Activated CD8-positive, alpha-beta T cell treated with anti-CD3 and anti-CD28 coated beads for 36 hours (primary cell): ENCODE measurements at places on chromosomes 4 and X.

DNA sequence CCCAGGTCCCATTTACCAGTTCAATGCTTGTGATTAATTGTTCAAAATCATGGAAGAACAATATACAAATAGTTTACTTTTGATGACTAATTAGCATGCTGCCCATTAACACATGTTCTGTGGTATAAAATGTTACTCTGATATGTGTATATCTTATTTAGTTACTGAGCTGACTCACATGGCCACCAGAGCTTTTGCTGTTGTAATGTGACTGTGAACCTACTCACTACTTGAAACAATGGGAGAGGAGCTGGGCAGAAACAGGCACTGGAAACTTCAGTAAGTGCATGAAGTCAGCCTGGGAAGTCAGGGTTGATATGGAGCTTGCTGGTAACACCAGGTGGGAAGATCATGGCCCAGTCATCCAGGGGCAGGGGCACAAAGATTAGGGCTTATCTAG, 72.7 kb upstream of the MAD2L1 start:
- no peak for DNase-seq

- DNase-seq = no peak
Observed at GRCh38 chr4:157048248-157048647, 27.7 kb upstream of the GLRB start.

DNA sequence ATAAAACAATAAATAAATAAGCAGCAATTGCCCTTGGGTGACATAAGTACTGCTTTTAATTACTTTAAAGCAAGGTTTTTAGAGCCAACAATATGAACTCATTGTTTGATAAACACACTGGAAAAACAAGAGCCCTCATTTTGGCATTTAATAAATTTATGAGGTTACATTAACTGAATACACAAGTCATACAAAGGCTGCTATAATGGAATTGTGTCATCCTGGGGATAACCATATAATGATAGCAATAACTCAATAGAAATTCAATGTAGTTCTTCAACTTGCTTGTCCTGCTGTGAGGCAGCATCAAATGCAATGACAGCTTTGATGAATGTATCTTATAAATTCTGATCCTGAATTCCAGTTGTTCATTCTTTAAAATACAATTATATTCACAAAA, 1512.5 kb downstream of the STIM2 start:
- no peak for DNase-seq

GRCh38 chr4:80521438-80521837, 185.9 kb downstream of the CFAP299 start:
- DNase-seq = no peak

- DNase-seq = no peak
Observed at GRCh38 chr4:6217716-6218381, 17.5 kb upstream of the JAKMIP1 start.

DNA sequence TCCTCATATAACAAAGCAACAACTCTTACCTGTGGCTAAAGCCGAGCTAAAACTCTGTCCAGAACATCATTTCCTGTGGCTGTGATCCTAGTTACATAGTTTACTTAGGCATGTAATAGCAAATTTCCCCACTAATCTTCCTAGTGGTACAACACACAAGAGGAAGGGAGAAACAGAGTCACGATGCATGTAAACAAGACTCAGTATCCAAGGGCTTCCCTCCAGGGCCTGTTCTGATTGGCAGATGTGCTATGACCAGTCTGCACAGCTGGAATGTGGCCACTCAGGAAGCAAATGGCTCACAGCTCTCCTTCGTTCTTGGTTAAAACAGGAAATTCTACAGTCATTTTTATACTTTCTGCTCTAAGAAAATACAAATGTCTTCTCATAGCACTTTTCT, 49.2 kb upstream of the PRSS48 start:
- no peak for DNase-seq

DNA sequence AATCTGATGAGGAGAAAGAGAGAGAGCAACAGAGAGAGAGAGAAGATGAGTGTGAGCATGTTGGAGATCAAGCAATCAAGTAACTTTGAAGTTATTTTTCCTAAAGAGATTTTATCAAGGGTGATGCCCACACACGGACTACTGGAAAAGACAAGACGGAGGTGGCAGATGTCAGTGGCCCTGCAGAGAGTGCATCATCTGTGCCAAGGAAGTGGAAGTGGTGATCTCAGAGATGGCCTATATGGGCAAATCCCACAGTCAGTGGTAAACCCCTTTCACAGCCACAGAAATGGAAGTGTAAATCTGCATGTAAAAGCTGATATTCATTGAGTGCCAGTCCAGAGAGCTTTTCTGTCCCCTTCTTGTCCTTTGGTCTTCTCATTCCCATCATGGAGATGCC, 577.2 kb upstream of the AADAT start:
- no peak for DNase-seq

DNA sequence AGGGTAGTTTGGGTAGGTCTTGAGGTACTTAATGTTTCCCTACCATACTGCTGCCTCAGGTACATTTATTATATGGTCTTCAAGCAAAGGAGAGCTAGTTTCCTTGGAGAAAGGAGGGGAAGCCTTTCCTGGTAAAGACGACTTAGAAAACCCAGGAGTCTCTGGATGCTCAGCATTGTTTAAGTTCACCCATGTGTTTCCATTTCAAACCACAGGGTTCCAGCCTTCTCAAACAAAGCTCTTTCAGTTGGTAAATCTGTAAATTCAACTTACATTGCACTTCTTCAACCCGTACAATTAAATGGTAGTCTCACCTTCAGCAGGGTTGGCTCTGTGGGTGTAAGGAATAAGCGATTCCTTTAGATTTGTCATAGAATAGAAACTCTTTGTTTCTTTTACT, 111.9 kb upstream of the UNC5C start:
- no peak for DNase-seq

- DNase-seq = no peak
Observed at GRCh38 chrX:74340051-74340450, 36.1 kb downstream of the ZCCHC13 start.

DNA sequence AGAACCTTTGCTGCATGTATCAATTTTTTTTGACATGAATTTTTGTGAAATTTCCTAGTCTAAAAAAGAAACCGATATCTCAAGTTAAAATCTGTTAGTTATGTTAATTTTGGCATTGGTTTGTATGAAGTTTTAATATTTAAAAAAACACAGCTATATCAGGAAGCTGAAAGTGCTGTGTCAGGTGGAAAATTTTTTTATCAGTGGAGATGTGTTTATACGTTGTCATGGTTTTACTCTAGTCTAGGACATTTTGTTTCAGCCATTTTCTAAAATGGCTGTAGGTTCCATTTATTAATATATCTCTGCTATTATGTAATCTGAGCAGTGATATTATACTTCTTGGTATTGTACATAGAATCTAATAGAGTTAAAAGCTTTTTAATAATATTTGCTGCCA, 34.2 kb downstream of the OCRL start:
- DNase-seq = no peak

GRCh38 chr4:86286726-86287125, 73.1 kb downstream of the MAPK10 start:
- DNase-seq = no peak

DNA sequence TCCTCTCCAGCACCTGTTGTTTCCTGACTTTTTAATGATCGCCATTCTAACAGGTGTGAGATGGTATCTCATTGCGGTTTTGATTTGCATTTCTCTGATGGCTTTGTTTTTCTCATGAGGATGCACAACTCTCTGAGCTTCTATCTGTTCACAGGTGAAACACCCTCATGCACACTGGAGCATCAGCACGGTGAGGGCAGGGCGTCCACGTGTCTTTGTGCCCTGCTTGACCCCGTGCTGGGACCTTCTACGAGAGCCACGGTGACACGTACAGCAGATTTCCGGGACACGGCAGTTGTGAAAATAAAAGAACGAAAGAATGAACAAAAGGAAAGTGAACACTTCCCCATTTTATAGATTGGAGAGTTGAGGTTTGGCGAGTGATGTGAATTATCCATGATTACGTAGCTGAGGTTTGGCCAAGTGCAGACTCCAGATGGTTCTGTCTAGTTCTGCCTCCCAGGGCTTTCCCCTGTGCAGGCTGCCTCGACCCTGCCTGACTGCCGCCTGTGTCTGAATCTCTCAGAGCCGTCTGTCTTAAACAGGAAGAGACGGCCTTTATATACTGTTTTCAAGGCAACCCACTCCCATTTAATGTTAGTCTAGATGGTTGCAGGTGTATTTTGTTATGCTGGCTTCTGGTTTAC, 67.8 kb upstream of the SORBS2 start:
- DNase-seq = no peak

GRCh38 chr4:113882668-113883067, 96.8 kb downstream of the ARSJ start:
- DNase-seq = no peak

GRCh38 chr4:88014386-88014905, 7.0 kb downstream of the PKD2 start:
- no peak for DNase-seq

- DNase-seq = no peak
Observed at GRCh38 chr4:171521726-171522125, 291.5 kb upstream of the GALNTL6 start.

GRCh38 chr4:57037982-57038604, 59.4 kb downstream of the POLR2B start:
- peak; percentile 49 for DNase-seq

- no peak for DNase-seq
Observed at GRCh38 chr4:22094217-22094616, 145.6 kb upstream of the KCNIP4 start.

DNA sequence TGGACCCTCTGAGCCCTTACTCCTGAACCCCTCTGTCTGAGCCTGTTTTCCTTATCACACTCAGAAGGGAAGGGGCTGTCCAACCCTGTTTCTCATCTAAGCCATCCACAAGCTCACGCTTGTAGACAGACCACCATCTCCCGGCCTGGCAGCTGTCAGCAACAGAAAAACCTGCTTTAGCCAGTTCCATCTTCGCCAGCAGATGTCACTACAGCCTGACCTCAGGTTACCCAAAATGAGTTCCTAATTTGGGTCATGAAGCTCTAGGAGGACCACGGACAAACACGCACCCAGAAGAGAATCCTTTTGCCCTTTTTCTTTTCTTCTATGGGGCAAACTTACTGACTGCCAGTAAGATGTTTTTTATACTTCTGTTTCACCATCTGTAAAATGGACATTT, 445.4 kb downstream of the BCOR start:
- peak; percentile 47 for DNase-seq

DNA sequence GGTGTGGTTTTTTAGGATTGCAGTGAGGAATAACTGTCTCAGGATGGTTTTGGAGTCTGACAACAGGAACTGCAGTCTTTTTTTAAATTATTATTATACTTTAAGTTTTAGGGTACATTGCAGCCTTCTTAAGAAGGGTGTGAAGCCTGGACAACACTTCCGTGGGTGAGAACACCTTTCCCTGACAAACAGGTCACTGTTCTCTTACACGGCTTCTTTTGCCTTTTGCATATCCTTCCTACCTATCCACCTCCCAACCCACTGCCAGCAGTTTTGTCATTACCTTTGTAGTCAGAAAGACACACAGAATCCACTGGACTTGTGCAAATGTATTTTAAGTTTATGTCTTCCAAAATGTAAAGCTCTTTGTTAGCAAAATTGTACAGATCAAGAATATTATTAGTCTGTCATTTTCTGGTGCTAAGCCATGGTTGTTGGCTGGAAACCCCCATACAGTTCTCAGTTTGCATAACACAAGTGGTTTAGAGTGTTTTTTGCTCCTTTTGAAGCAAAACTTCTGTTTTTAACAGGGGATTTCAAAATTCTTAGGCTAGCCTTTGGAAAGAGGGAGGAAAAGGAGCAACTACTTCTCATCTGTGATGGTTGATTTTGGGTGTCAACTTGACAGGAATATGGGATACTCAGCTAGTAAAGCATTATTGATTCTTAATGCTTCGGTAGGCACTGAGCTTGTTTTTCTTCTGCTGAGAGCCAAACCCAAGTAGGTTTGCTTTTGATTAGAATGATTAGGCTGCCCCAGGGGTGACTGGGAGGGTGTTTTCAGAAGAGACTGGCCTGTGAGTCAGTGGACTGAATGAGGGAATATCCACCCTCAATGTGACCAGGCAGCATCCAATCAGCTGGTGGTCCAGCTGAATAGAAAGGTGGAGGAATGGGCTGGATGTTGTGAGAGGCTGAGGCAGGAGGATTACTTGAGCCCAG, 29.4 kb upstream of the KLHL2 start:
- DNase-seq = no peak

- DNase-seq = no peak
Observed at GRCh38 chrX:125895518-125895917, 270.6 kb downstream of the DCAF12L2 start.

DNA sequence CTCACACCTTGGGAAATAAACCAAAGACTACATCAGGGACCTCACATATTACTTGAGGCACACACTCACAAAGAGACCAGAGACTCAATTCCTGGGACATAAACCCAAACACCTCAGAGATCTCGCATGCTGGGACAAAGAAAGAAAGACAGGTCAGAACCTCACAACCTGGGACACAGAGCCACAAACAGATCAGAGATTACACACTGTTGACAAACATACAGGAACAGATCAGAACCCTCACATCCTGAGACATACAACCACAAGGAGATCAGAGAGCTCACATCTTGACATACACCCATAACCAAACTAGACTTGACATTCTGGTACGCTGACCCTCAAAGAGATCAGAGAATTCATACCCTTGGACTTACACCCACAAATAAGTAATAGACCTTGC, 17.3 kb downstream of the SUV39H1 start:
- DNase-seq = no peak

DNA sequence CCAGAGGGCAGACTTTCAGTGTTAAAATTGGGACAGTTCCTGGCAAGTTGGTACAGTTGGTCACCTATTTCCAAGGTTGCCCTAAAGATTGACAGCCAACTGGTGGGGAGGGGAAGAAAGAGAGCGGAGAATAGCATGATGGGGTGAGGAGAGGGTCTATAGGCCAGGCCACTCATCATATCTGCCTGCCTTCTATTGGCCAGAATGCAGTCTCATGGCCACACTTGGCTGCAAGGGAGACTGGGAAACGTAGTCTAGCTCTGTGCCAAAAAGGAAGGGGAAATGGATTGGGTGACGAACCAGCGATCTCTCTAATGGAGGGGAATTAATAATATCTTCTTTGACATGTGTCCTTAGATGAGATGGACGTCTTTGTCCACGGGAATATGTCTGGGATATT, 197.4 kb upstream of the ATP6AP2 start:
- no peak for DNase-seq

DNA sequence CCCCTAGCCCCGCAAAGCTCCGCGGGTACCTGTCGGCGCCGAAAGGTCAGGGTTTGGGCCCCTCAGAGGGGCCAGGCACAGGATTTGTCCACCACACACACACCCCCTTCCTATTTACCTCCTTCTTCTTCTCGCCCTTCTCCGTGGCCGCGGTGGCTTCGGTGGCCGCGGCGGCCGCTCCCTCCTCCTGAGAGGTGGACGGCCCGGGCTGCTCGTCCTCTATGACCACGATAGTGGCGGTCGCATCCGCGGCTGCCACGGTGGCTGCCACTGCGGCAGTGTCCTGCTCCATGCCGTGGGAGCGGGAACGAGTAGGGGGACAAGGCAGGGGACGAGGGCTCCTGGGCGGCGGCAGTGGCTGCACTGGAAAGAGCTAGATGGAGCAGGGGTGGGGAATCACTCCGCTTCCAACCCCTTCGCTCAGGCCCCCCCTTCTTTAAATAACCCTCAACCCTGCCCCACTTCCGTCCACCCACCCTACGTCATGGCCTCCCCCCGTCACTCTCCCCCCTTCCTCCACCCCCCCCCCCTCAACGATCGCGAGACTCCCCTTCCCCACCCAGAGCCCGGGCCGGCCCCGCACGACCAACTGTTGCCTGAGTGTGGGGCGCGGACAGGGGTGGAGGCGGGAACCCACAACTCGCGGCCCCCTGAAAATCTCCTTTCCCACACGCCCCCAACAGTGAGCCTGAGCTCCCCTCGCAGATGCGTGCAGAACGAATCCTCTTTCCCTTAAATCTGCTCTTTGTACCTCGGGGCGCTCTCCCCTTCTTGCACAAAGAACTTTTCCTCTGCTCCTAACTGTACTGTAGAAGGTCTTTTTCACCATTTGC, at the start of gene SMARCA1:
Gene SMARCA1 (minus strand): TSS at position 412 of the 833 bp plus-strand sequence. CDS start 120 bp downstream, at position 292.
- DNase-seq = peak; percentile 5
